Suppressor macrophage treated with lipopolysaccharide for 4 hours (primary cell): ENCODE measurements at places on chromosomes 3 and 15.

GRCh38 chr3:187615630-187616029 is 54.6 kb downstream of the SST start:
- no peak for DNase-seq

GRCh38 chr3:38588371-38588971 is 61.0 kb downstream of the SCN5A start:
- no peak for DNase-seq

DNA sequence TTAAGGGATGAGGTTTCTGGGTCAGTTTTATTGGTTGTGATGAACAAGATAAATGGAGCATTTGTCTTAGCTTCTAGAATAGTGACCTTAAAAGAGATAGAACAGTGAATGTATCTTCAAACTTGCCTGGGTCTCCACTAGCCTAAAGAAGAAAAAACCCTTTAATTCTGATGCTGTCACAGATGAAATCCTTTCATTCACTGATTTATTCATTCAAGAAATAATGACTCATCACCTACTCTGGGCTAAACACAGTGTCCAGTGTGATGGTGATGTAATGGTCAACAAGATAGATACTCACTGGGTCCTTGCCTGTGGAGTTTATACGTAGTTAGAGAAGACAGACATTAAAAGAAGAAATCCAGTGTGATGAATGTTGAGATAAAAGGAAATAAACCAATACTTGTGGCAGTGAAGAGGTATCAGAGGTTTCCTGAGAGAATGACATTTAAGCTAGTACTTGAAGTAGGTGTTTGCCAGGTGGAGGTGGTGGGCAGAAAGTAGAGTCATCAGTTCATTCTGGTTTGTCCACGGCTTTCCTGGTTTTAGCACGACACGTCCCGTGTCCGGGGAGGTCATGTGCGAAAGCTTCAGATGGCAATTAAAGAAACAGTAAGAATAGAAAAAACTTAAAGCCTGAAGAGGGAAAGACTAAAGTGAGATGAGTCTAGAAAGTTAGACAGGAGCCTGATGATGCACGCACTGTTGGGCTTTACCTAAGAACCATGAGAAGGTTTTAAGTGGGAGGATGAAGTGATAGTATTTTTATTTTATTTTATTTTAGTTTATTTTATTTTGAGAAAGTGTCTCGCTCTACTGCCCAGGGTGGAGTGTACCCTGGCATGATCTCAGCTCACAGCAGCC is 18.5 kb downstream of the PAK2 start:
- DNase-seq = peak; percentile 62

GRCh38 chr3:126033765-126034164 is 50.2 kb downstream of the SLC41A3 start:
- DNase-seq = no peak

GRCh38 chr15:26628071-26628470 is 144.8 kb downstream of the GABRB3 start:
- DNase-seq = no peak

DNA sequence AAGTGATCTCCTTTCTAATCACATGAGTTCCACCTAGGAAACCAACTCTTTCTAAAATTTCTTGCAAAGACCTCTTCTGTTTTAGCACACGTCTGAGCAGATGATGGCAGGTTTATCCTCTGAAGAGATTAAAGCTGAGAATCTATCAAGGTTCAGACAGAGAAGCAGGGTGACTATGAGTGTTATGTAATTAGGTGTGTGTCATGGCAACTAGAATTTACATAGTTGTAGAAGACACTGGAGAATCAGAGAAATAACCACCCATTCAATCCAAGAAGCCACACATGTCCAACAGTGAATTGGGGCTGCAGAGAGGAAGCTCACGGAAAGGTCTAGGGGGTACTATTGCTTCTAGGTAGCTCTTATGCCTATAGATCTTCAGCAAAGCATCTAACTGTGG is 600.5 kb downstream of the PYDC2 start:
- no peak for DNase-seq

- DNase-seq = no peak
Observed at GRCh38 chr3:190485830-190486532, 27.9 kb upstream of the IL1RAP start.

DNA sequence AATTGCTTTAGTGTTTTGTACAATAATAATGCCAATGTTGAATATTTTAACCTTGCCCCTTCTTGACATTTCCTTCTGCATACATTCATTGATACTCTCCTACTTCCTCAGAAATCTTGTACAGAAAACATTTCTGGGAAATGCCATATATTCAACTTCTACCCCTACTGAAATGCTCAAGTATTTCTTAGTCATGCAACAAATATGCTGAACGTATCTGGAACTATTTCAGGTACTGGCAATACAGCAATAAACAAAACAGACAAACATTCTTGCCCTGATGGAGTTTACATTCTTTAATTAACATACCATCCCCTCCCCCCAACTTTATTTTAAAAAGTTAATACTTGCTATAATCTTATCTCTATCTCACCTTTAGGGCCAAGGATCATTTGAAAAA is 147.2 kb downstream of the STAG1 start:
- DNase-seq = no peak

DNA sequence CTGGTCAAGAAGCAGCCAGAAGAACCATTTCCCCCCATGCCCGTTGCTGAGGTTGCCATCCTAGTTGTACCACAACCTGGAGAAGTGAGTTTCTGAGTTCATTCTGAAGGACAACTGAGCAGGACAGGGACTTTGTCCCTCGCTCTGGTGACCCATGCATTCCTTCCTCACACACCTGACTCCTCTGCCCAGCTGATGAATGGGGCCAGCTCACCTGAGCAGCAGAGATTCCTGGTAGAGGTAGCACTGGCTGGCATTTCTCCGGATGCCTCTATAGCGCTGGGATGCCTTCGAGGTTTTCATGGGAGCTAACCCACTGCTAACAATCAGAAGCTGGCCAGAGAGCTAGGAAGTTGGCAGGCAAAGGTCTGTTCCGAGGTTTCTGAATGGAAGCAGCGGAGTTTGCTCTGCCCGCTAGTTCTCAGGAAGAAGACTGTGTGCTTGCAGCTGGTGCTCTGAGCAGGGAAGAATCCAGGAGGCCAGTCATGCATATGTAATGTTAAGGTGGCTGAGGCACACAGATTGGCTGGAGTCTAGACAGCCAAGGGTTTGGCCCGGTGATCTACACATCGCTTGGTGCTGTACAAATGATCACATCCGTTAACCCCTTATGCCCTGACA is at the start of gene TMC3:
Gene TMC3 (minus strand): TSS at position 439 of the 621 bp plus-strand sequence. CDS start 136 bp downstream, at position 303.
- DNase-seq = no peak

DNA sequence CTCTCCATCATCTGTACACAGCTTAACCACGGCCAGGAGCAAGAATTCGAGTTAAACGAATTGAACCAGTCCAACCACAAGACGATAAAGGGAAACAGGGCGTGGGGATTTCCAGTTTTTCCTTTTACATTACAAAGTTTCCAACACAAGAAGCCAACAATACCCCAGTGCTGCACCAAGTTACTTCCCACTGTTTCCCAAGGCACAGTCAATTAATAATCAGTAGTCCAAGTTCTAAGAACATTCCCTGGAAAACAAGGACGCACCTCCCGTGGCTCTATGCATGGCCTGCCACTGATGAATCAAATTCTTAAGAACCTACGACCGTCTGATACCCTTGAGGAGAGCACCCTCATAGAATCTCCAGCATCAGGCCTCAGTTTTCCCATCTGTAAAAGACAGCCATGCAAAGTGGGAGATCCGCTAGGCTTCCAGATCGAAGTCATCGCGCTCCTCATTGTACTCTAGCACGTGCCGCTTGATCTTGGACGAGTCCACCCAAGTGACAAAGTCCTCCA is 774 bp downstream of the IMP3 start:
- DNase-seq = peak; percentile 54

GRCh38 chr15:74870436-74871215 is 2.5 kb downstream of the SCAMP2 start:
- DNase-seq = no peak

GRCh38 chr3:132352556-132353143 is 35.4 kb downstream of the ACP3 start:
- peak; percentile 82 for DNase-seq

GRCh38 chr3:177080122-177080521 is 117.2 kb downstream of the TBL1XR1 start:
- no peak for DNase-seq

DNA sequence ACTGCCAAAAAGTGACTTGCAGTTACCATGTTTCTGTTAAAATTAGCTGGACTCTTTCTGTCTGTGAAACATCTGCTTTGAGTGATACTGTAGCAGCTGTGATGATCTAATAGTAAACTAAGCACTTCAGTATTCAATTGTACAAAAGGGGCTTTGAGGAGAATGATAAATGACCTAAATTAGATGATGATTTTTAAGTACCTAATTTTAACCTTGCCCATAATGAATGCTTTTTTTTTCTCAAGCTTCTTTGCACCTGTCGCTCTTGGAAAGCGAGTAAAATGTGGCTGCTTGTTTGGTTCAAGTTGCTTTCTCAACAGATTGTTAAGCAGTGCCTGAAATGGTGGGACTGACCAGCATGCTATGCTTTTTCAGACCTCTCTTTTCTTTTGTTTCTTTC is 752.3 kb downstream of the EPHA3 start:
- DNase-seq = no peak

DNA sequence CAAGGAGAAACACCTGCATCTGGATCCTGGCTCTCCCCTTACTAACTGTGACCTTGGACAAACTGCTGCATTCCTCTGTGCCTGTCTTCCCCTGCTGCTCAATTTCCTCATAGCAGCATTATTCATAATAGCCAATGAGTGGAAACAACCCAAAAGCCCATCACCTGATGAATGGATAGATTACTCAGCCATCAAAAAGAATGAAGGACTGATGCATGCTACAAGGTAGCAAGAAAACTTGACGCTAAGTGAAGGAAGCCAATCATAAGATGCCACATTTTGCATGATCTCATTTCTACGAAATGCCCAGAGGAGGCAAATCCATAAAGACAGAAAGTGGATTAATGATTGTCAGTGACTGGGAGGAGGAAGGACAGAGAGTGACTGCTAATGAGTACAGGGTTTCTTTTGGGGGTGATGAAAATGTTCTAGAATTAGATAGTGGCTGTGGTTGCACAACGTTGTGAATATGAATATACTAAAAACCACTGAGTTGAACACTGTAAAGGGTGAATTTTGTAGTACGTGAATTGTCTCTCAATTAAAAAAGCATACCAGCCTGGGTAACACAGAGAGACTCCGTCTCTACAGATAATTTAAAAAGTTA is 11.2 kb downstream of the IGDCC4 start:
- no peak for DNase-seq

GRCh38 chr15:78358102-78358870 is 18.1 kb downstream of the CRABP1 start:
- DNase-seq = no peak

DNA sequence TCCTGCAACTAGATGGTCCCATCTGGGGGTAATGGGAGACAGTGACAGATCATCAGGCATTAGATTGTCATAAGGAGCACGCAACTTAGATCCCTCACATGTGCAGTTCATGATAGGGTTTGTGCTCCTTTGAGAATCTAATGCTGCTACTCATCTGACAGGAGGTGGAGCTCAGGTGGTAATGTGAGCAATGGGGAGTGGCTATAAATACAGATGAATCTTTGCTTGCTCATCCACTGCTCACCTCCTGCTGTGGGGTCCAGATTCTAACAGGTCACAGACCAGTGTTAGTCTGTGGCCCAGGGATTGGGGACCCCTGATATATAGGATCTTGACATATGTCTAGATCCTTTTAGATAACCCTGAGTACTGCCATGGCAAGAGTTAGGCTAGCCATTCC is 52.7 kb downstream of the RASGRF1 start:
- no peak for DNase-seq

GRCh38 chr15:39106950-39107349 is 473.9 kb upstream of the THBS1 start:
- DNase-seq = no peak

- no peak for DNase-seq
Observed at GRCh38 chr15:88504445-88504844, 36.9 kb downstream of the MRPS11 start.

DNA sequence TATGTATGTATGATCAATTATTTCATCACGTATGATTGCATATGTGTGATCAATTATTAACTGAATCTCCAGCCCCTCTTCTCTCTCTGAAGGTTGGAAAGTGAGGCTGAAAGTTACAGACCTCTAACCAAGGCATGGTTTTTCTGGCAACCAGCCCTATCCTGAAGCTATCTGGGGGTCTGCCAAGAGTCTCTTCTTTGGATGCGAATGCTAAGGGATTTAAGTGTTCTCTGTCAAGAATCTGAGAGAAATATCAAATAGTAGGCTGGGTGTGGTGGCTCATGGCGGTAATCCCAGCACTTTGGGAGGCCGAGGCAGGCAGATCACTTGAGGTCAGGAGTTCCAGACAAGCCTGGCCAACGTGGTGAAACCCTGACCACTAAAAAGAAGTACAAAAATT is 8.1 kb downstream of the NKTR start:
- no peak for DNase-seq

DNA sequence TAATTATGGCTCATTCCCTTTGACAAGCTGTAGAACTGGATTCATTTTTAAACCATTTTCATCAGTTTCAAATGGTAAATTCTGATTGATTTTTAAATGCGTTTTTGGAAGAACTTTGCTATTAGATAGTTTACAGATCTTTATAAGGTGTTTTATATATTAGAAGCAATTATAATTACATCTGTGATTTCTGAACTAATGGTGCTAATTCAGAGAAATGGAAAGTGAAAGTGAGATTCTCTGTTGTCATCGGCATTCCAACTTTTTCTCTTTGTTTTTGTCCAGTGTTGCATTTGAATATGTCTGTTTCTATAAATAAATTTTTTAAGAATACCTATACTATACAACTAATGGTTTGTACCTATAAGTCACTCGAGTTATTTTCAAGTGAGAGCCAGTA is 62.7 kb downstream of the PXYLP1 start:
- DNase-seq = peak; percentile 70

DNA sequence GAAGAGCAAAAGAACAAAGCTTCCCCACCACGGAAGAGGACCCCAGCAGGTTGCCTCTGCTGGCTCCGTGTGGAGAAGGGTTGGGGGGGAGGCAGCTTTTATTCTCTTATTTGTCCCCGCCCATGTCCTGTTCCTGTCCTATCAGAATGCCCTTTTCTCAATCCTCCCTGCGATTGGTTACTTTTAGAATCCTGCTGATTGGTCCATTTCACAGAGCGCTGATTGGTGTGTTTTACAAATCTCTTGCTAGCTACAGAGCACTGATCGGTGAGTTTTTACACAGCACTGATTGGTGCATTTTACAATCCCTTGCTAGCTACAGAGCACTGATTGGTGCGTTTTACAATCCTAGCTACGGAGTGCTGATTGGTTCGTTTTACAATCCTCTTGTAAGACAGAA is 100.6 kb upstream of the KLF13 start:
- DNase-seq = no peak

DNA sequence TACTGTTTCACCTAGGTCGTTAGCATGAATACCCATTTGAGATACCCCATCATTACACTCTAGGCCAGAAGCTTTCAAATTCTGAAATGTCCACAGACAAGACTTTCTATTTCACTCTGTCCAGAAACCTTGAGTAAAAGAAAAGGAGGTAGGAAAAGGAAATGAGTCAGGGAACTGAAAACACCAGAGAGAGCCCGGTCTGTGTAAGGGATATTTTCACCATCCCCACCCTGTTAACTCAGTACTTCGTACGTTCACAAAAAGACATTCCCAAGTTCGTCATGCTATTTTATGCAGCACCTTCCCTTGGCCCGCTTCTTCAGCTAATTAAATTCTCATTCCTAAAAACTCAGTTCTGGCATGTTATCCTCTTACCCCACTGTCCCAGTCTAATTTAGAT is 89.4 kb upstream of the SOX2 start:
- DNase-seq = no peak

- no peak for DNase-seq
Observed at GRCh38 chr3:70078778-70079177, 79.2 kb downstream of the SAMMSON start.

GRCh38 chr15:72284781-72285180 is 12.4 kb upstream of the PARP6 start:
- no peak for DNase-seq
